ENCODE measurements at places on chromosomes 11 and 22.

DNA sequence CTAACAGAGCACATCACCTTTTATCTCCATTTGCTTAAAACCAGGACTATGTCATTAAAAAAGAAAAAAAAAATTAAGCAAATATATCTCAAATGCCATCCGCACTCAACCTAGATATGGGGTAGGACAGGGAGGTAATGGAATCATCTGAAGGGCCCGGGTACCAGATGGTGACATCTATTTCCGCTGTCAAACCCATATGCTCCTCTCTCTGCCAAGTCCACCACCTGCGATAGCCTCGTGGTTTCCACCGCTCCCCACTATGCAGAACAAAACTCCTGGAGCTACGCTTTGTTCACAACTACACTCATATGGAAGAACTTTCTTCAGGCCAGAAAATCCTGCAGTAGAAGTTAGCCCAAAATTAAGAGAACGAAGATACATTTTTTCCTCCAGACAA, 31.4 kb downstream of the FEZ1 start:
- no peak for DNase-seq

DNA sequence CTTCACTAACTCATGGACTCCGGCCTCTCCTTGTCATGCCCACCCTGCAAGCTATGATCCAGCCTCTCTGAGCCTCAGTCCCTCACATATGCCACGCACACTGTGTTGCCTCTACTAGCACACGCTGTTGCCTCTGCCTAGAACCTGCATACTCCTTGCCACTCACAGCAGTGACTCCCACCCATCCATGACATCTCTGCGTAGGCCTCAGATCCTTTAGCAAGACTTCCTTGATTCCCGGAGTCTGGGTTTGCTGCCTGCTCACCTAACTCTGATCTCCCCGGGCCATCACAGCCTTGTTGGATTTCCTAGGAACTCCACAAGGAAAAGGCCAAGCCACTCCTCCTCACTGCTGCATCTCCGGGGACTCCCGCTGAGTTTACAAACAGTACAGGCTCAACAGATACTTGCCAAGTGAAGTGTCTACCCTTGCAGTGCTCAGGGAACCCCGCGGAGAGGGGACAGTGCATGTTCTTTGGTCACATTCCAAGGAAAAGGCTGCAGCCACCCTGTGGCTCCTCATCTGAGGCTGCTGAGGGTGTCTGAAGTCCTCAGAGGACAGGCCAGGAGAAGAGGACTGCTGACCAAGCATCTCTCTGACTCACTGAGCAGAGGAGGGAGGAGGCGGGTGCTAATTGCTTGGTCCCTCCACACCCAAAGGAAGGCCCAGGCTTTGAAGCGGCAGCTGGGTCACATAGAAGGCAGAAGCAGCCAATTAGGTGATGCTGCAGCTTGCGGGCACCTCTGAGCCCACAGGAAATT, 42.4 kb upstream of the NAV2 start:
- no peak for DNase-seq

DNA sequence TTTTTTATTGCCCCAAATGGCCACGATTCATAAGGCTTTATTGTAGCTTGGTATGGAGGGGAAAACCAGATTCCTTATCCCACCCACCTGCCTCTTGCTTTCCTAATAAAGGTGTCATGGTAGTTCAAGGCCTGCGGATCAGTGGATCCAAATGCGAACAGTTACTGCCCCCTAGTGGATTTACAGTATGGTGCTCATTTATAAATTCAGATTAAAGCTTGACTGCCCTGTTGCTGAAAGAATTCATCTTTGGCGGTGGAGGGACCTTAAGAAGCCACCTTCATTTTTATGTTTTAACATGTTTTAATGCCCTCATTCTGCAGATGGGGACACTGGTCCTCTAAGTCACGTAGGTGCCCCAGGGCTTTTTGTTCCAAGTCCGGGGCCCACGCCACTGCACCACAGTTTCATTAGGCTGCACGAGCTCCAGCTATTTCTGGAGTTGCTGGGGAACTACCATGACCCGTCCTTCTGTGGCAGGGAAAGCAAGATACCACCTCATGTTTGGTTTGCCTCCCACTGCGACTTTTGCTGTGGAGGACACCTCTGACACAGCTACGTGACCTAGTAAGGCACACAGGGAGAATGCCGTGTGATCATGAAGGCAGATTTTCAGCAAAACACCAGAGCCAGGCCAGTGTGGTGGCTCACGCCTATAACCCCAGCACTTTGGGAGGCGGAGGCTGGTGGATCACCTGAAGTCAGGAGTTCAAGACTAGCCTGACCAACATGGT, 15.6 kb upstream of the INCENP start:
- DNase-seq: no peak

GRCh38 chr11:74044538-74044937, 35.7 kb upstream of the UCP3 start:
- DNase-seq: no peak

GRCh38 chr11:88435415-88435814, 97.9 kb upstream of the CTSC start:
- no peak for DNase-seq

GRCh38 chr11:16856022-16856471, 117.6 kb downstream of the C11orf58 start:
- DNase-seq: no peak

DNA sequence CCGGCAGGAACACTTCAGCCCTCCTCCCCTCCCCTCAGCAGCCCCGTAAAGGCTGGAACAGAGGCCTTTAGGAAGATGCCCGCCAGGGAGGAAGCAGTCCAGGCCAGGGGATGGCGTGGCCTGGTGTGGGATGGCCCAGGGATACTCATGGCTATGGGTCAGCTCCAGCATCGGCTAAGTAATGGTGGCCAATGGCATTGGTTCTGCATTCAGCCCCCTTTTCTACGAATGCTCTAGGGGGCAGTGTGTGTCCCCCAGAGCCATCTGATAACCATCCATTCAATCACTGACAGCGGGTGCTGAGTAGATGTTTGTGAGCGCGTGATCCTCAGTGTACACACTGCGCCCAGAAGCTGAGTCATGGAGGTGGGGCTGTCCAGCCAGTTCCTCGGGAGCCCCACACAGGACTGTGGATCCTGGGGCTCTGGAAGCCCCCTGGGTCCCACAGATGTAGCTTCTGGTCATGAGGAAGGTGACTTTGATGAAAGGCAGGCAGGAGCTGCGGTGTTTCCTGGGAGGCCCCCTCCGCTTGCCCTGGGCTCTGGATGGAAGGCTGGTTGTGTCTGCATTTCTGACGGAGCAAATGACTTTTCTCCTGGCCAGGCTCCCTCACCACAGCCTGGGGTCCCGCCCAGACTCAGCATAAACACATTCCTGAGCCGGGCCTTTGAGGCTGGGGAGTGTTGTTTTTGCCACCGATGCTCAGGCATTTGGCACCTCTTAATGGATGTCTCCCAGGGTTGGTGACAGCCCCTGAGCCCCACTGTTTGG, 46.5 kb downstream of the FBLN1 start:
- DNase-seq: no peak

DNA sequence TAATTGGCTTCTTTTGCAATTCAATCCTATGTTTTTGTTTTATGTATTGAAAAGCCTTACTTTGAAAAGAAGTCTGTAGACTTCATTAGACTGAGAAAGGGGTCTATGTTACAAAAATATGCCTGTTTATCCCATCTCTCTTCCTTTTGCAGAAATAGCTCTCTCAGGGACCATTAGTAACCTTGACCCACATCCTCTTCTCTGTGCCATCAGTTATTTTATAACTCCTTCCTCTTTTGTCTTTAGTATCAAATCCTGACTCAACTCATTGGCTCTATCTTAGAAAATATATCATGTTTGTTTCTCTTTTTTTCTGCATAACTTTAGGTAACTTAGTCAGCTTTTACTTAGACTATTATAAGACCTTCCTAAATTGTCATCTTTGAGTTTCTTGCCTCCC, 20.3 kb downstream of the ZC3H12C start:
- no peak for DNase-seq

DNA sequence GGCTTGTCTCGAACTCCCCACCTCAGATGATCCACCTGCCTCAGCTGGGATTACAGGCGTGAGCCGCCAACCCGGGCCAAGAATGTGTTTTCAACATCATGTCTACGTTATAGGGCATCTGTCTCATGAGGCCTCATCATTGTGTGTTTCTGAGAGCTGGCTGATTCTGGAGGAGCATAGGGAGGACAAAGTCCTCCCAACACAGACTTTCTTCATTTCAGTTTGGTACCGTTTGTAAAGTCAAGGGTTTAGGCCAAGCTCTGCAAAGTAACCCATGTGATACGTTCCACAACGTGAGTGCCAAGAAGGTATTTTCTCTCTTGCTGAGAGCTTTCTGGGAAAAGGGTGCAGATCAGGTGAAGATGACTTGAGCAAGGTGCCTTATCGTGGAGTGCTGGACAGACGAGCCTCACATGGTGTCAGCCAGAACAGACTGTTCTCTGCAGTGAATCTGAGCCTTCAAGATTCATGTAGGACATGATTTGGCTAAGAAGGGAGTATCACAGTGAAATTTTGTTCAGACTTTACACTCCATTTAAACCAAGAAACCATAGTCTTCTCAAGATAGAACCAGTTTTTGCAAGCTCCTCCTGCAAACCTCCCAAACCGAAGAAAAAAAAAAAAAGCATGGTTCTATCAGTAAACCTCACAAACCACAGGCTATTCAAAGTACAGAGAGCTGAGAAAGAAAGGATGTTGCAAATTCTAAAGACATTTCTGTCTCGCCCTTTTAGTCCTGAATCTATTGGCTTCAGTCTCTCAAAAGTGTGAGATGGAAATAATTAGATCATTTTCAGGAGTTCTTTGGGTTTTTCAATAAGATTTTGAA, 71.7 kb downstream of the DBX1 start:
- no peak for DNase-seq

DNA sequence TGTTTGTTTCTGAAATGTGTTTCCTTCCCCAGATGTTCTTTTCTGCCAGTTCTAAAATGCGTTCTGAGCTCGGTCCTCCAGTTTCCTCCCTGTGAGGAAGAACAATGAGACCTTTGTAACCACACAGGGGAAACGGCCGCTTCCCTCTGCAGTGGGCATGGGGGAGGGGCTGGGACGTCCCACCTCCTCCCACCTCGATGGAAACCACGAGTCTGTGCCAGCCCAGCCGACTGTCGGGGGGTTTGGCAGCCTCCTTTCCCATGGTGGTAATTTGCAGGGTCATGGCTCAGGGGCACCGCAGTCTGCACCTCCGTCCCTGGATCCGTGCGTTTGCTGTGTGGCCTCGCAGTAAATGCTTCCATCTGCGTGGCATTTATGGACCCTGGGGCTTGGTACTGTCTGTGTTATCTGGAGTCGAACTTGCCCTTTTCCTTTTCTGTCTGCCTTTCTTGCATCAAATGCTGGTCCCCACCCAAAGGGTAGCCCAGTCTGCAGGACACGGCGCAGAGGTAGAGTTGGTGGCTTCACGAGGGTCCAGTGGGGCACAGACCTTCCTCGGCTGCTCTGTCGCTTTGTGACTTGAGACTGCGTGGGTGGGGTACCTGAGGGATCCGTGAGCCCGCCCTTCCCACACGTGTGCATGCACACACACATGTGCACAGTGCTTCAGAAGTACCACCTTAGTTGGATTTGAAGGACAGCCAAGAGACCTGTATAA, 16.1 kb downstream of the LRP5 start:
- no peak for DNase-seq

DNA sequence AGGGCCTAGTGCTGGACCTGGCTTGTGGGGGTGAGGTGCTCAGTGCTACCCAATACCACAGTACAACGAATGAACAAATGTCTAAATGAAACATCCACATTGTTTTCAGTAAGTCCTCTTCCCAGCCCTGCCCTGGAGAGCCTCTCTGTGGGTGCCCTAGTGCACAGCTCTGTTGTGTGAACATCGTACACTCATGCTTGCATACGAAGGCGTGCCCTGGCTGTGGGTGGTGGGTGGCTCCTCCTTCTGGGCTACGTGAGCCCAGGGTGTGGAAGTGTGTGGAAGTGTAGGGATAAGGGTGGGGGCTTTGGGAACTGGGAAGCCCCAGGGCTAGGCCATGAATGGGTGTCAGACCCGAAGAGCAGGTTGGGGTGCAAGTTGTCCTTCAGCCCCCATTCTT, 592 bp upstream of the NLRX1 start:
- no peak for DNase-seq

DNA sequence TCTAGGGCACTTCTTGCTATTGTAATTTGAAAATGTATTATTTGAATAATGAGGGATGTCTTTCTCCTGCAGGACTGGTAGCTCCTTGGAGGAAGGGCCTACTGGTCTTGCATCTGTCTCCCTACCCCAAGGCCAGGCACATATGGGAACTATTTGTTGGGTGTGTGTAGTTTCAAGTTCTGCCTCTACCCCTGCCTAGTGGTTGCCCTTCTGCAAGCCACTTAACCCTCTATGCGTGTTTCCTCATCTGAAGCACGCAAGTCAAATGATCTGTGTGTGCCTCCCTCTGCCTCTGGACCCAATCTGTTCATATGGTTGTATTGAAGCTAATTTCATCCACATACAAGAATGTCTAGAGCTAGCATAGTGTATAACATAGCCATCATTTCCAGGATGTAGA, 67.0 kb downstream of the WNT11 start:
- DNase-seq: no peak

DNA sequence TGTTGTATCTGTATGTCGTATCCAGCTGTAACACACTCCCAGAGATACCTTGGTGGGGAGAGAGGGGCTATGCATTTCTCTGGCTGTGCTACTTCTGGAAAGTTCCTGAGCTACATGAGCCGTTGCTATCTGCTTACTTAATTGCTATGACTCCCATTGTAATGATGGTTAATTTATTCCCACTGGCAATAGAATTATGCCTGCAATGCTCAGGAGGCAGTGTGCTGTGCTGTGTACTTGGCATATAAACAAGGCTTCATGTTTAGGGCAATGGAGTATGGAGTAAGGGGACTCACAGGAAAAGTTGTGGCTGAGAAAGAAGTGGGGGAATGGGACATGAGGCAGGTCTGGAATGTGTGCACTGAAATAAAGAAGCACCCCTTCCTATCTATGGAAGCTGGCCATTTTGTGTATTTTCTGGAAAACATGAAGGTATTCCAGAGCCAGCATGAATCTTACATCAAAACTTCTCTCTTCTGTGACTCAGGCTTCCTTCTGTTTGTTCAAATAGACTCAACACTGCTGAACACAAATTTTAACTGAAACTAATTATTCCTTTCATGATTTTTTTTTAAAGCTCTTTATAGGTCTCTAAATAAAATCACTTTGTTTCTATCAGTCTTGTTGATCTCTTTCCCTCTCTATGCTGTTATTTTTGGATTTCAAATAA, 40.6 kb downstream of the CD44 start:
- DNase-seq: no peak

GRCh38 chr11:64396079-64396591, 37.2 kb downstream of the RPS6KA4 start:
- DNase-seq: peak; percentile 55

- DNase-seq: no peak
Observed at GRCh38 chr22:30185129-30185528, 61.4 kb downstream of the LIF start.

- DNase-seq: no peak
Observed at GRCh38 chr11:46597609-46598219, 3.9 kb upstream of the AMBRA1 start.

- DNase-seq: no peak
Observed at GRCh38 chr22:47019012-47019790, 256.8 kb downstream of the TBC1D22A start.

DNA sequence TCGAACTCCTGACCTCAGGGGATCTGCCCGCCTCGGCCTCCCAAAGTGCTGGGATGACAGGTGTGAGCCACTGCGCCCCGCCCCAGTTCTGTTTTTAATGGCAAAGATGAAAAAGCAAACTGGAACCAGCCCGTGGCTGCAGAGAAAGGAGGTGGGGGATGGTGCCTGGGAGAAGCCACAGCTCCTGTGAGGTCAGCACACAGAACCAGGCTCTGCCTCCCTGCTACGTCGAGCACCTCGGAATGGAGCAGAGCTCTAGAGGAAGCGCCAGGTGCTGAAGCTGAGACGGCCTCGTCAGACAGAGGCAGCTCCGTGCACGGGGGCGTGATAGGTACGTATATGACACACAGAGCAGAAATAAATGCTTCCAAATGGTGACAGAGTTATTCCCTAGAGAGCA, 8.5 kb downstream of the DRD4 start:
- DNase-seq: no peak
